ENCODE measurements at places on chromosomes 6 and 20. TPM values are rescaled to one million over a fixed set of nuclear protein-coding genes. Genes with fewer than 3 reads are reported as not detected.
A peak's percentile ranks its signal among the peaks of the same experiment; 100 is the strongest.

The RPP21 gene
- 49.6 TPM for total RNA-seq

The SSTR4 gene
- not detected for total RNA-seq

The TP53TG5 gene
- not detected for total RNA-seq

GRCh38 chr6:29965873-29966601, 23.7 kb downstream of the HLA-A start:
- DNase-seq = no peak
- peak overlapping the region; percentile 59 for H3K4me3 ChIP-seq
- H3K36me3 ChIP-seq = no peaks in the 10 kb centered on the region
- peak overlapping the region; percentile 94 for H3K27ac ChIP-seq

GRCh38 chr6:7562769-7563168, 21.3 kb downstream of the DSP start:
- no peak overlapping the region for H3K4me3 ChIP-seq
- peak overlapping the region; percentile 48 for H3K27ac ChIP-seq
- H3K4me1 ChIP-seq = peaks cover 7% of the 10 kb centered on the region
- H3K27me3 ChIP-seq = no peaks in the 10 kb centered on the region

DNA sequence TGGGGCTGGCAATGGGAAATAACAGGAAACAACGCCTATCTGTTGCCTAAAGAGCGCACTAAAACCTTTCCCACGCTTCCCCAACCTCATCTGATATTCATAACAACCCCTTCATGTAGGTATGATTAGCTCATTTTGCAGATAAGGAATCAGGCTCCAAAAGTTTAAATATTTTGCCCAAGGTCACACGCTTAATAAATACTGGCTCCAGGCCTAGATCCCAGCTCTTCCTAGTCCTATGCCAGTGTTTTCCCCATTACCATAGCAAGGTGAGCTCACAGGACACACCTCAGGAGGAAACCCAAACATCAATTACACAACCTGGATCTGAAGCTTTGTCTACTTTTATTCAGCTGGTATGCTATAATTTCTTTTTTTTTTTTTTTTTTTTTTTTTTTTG, 19.6 kb downstream of the MBOAT1 start:
- H3K27ac ChIP-seq = no peak overlapping the region
- no peaks in the 10 kb centered on the region for H3K27me3 ChIP-seq
- no peak for DNase-seq
- no peak overlapping the region for H3K4me3 ChIP-seq

DNA sequence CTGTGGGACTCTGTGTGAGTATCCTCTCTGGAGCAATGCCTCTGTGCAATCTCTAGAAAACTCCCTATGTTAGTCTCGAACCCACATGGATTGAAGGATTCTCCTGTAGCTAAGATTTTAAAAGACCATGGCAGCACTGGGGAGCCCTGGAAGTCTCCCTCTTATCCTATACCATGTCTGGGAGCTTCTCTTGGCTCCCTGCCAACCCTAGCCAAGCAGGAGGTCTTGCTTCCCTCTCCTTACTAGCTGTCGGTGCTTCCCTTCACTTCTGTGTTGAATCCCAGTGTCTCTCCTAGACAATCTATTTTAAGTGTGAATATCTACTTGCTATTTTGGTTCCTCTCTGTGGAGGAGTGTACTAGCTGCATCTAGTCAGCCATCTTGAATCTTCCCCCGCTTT, 118.8 kb upstream of the NRN1 start:
- no peak for DNase-seq
- no peaks in the 10 kb centered on the region for H3K4me1 ChIP-seq
- no peak overlapping the region for H3K27ac ChIP-seq

DNA sequence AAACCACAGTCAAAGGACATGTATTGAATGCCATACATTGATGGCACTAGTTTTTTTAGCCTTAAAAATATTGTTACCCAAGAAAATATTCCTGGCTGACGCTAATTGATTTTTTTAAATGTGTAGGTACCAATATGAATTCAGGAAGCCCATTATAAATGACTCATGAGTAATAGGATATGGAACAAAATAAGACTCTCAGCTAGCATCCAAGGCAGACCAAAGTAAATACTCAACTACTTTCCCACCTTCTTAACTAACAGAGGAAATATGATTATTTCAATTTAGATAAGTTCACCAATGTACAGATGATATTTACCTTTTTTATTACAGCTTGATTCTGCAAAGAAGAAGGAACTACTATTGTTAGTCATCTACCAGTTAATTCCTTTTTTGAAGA, 43.2 kb upstream of the TXNDC5 start:
- no peak overlapping the region for H3K27ac ChIP-seq
- no peaks in the 10 kb centered on the region for H3K4me1 ChIP-seq
- DNase-seq = no peak
- no peaks in the 10 kb centered on the region for H3K36me3 ChIP-seq
- H3K27me3 ChIP-seq = no peaks in the 10 kb centered on the region
- no peak overlapping the region for H3K4me3 ChIP-seq

GRCh38 chr6:36858407-36858981, 16.1 kb downstream of the PPIL1 start:
- no peak for DNase-seq
- peaks cover 24% of the 10 kb centered on the region for H3K36me3 ChIP-seq
- H3K4me1 ChIP-seq = peaks cover 12% of the 10 kb centered on the region

DNA sequence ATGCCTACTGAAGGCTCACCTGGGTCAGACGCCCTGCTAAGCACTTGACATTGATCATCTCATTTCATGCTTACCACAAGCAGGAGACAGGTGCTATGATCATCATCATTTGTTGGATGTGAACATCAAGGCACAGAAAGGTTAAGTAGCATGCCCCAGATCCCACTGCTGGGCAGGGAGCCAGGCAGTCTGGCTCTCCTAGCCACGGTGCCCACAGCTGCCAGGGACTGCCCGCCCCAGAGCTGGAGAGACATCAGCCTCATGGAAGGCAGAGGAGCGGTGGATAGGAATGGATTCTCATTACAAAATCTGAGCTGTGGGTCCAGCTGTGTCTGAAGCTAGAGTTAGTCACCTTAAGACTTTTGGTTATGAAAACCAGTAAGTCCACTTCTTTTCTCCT, 3.6 kb downstream of the SULF2 start:
- H3K4me3 ChIP-seq = peak overlapping the region; percentile 44
- H3K36me3 ChIP-seq = peaks cover 10% of the 10 kb centered on the region
- H3K27me3 ChIP-seq = peaks cover 13% of the 10 kb centered on the region
- no peak for DNase-seq
- peaks cover 57% of the 10 kb centered on the region for H3K4me1 ChIP-seq

DNA sequence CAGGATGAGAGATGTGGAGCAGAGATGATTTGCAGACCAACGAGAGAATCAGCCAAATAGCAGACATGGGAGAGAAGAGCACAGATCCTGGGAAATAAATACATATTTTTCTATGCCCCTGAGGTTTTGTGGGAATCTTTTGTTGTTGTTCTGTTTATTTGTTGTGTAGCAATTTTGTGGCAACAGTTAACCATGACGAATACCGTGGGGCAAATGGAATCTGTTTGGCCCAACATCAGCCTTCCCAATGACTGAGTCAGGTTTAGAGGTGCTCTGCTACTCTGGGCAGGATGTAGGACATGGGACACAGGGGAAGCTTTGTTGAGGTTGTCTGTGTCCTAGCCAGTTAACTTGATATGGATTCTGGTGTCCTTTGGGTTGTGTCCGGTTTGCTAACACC, 7.9 kb upstream of the SLC2A10 start:
- no peak overlapping the region for H3K4me3 ChIP-seq
- H3K27me3 ChIP-seq = peaks cover 5% of the 10 kb centered on the region
- no peak for DNase-seq
- H3K36me3 ChIP-seq = no peaks in the 10 kb centered on the region
- H3K27ac ChIP-seq = no peak overlapping the region
- H3K4me1 ChIP-seq = peaks cover 13% of the 10 kb centered on the region

GRCh38 chr6:139007428-139007827, 19.4 kb upstream of the REPS1 start:
- no peak overlapping the region for H3K27ac ChIP-seq
- H3K36me3 ChIP-seq = no peaks in the 10 kb centered on the region
- no peak for DNase-seq
- H3K4me1 ChIP-seq = peaks cover 4% of the 10 kb centered on the region
- no peak overlapping the region for H3K4me3 ChIP-seq
